ENCODE measurements at places on chromosomes 2 and 18. TPM values are rescaled to one million over a fixed set of nuclear protein-coding genes. Genes with fewer than 3 reads are reported as not detected.

TMEM214 gene
- 60.1 TPM for total RNA-seq

UGT1A8 gene
- total RNA-seq: not detected

ICA1L gene
- total RNA-seq: 6.0 TPM

CHRNG gene
- not detected for total RNA-seq

VAMP5 gene
- 51.9 TPM for total RNA-seq

MAP3K19 gene
- not detected for total RNA-seq

EFHD1 gene
- total RNA-seq: 0.61 TPM

PDE11A gene
- total RNA-seq: not detected

- H3K27ac ChIP-seq: no peak overlapping the region
- H3K4me3 ChIP-seq: no peak overlapping the region
- no peaks in the 10 kb centered on the region for H3K36me3 ChIP-seq
- H3K27me3 ChIP-seq: no peaks in the 10 kb centered on the region
Observed at GRCh38 chr18:13930964-13931363, 15.6 kb upstream of the MC2R start.

GRCh38 chr2:105754994-105755393 lies 10.3 kb downstream of the NCK2 start:
- peak overlapping the region; percentile 55 for H3K4me3 ChIP-seq
- peaks cover 61% of the 10 kb centered on the region for H3K36me3 ChIP-seq
- H3K27me3 ChIP-seq: no peaks in the 10 kb centered on the region
- H3K27ac ChIP-seq: peak overlapping the region; percentile 93
- H3K4me1 ChIP-seq: peaks cover 95% of the 10 kb centered on the region

- no peaks in the 10 kb centered on the region for H3K27me3 ChIP-seq
- H3K27ac ChIP-seq: peak overlapping the region; percentile 44
- H3K4me3 ChIP-seq: peak overlapping the region; percentile 75
- peaks cover 3% of the 10 kb centered on the region for H3K36me3 ChIP-seq
Observed at GRCh38 chr2:85888020-85888683, 638 bp downstream of the ST3GAL5 start.

GRCh38 chr2:25232248-25232825 lies 64.0 kb upstream of the POMC start:
- H3K36me3 ChIP-seq: peaks cover 40% of the 10 kb centered on the region
- H3K4me3 ChIP-seq: no peak overlapping the region
- H3K27ac ChIP-seq: peak overlapping the region; percentile 28
- H3K27me3 ChIP-seq: no peaks in the 10 kb centered on the region
- H3K4me1 ChIP-seq: no peaks in the 10 kb centered on the region
- DNase-seq: no peak

DNA sequence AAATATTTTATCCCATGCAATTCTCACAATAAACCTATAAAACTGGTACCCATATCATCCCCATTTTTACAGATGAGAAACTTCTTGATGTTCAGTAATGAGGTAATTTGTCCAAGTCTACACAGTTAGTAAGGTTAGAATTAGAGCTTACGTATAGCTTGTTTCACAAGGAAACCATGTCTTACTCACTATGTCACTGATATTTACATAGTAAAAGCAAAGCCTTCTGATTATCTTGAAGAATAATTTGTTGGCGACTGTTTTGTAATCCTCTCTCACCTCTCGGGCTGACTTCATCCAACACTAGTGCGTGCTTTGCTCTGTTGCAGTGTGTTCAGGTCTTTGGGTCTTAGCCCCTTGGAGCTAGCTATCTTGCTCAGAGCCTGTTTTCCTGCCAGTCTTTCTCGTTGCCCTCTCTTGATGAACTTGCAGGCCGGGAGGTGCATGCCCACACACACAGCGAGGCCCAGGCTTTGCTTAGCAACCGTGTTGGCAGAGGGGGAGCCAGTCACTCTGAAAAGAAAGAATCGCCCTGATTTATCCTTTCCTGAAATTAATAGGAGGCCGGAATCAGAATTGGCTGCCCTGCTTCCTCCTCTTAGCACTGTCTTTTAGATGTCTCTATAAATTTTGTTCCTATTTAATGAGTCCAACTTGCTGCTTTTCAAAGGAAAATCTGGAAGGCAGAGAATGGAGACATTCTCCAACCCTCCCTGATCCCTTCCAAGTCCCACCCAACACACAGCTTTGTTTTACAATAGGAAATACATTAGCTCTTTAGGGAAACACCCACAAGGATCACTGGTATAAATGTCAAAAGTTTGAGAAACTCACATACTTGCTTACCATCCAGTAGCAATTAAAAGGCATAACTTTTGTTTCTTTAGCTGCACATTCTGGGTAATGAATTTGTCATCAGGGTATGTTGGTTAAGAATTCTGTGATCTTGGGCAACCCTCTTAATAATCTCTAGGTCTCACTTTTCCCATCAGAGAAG lies 97.6 kb upstream of the SEC11C start:
- peaks cover 8% of the 10 kb centered on the region for H3K27me3 ChIP-seq
- H3K36me3 ChIP-seq: no peaks in the 10 kb centered on the region
- no peak overlapping the region for H3K27ac ChIP-seq

- no peaks in the 10 kb centered on the region for H3K27me3 ChIP-seq
- H3K4me3 ChIP-seq: no peak overlapping the region
- H3K27ac ChIP-seq: no peak overlapping the region
- H3K36me3 ChIP-seq: no peaks in the 10 kb centered on the region
Observed at GRCh38 chr2:8259106-8259840, 422.6 kb upstream of the ID2 start.

DNA sequence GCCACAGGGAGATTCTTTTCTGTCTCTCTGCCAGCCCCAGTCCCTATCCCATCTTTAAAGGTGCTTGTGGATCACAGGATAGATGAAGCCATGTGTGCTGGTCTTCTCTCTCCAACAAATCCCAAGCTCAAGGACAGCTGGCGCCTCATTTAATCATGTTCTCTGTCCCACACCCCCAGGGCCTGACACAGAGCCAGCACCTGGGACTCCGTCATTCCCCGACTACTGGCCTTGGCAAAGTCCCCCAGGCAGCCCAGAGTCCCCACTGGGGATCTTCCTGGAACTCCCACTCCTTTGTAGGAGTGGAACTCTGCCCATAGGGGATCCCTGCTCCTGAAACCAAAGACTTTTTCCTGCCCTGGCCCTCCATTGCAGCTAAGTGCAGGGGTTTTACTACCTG lies 60.8 kb downstream of the MTHFD2 start:
- H3K27me3 ChIP-seq: no peaks in the 10 kb centered on the region
- DNase-seq: no peak
- no peaks in the 10 kb centered on the region for H3K4me1 ChIP-seq
- H3K4me3 ChIP-seq: no peak overlapping the region
- H3K27ac ChIP-seq: no peak overlapping the region

DNA sequence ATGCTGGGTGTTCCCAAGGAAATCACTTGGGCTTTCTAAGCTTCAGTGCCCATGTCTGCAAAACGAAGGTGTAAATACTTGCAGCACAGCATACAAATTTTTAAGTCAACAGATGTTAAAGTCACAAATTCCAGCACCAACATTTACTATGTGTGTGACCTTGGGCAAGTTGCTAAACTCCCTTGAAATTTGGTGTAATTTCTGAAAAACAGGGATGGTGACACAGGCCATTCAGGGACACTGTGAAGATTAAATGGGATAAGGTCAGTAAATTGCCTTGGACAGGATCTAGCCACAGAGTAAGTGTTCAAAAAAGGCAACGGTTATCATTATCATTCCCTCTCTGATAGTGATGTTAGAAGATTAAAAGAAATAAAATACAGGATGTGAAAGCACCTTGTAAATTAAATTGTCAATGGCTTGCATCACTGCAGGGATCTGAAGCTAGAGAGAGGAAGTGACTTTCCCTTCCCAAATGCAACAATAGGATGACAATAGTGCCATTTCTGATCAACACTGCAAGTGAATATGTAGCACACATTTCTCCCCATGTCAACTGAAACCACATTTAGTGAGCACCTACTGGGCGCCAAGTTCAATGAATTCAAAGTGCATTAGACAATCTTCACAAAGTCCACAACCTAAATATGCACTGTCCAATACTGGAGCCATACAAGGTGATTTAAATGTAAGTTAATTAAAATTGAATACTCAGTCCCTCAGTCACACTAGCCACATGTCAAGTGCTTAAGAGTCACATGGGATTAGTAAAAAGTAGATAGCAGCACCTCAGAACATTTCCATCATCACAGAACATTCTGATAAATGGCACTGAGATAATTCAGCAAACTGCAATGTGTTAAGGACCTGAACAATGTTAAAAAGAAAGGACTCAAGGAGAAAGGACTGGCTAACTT lies 81.2 kb downstream of the STK39 start:
- no peak overlapping the region for H3K4me3 ChIP-seq
- H3K27ac ChIP-seq: peak overlapping the region; percentile 26
- DNase-seq: no peak
- H3K4me1 ChIP-seq: peaks cover 39% of the 10 kb centered on the region
- peaks cover 24% of the 10 kb centered on the region for H3K36me3 ChIP-seq
- no peaks in the 10 kb centered on the region for H3K27me3 ChIP-seq

DNA sequence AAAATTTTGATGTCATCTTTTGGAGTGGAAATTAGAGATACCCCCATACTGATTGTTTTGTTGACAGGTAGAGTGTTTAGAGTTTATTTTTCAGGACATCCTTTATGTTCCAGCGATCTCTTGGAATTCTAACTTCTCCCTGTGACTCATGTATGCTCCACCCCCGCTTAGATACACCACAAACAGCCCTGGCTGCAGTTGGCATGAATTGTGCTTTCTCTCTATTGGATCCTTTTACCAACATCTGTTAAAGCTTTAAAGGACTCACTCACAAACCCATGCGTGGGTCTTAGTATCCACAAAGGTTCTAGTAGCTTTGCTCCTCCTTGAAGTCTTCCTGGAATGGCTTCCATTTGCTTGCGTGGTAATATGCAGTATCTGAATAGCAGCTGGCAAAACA lies 409.5 kb upstream of the POU3F3 start:
- H3K4me3 ChIP-seq: no peak overlapping the region
- H3K27ac ChIP-seq: no peak overlapping the region
- DNase-seq: no peak
- peaks cover 6% of the 10 kb centered on the region for H3K4me1 ChIP-seq

- peaks cover 4% of the 10 kb centered on the region for H3K27me3 ChIP-seq
- H3K36me3 ChIP-seq: no peaks in the 10 kb centered on the region
- no peak overlapping the region for H3K27ac ChIP-seq
- H3K4me1 ChIP-seq: peaks cover 7% of the 10 kb centered on the region
- DNase-seq: no peak
Observed at GRCh38 chr2:179272406-179273192, 8.0 kb upstream of the SESTD1 start.

- DNase-seq: no peak
- H3K36me3 ChIP-seq: no peaks in the 10 kb centered on the region
- H3K4me1 ChIP-seq: no peaks in the 10 kb centered on the region
Observed at GRCh38 chr2:116223912-116224311, 1590.6 kb upstream of the DDX18 start.

DNA sequence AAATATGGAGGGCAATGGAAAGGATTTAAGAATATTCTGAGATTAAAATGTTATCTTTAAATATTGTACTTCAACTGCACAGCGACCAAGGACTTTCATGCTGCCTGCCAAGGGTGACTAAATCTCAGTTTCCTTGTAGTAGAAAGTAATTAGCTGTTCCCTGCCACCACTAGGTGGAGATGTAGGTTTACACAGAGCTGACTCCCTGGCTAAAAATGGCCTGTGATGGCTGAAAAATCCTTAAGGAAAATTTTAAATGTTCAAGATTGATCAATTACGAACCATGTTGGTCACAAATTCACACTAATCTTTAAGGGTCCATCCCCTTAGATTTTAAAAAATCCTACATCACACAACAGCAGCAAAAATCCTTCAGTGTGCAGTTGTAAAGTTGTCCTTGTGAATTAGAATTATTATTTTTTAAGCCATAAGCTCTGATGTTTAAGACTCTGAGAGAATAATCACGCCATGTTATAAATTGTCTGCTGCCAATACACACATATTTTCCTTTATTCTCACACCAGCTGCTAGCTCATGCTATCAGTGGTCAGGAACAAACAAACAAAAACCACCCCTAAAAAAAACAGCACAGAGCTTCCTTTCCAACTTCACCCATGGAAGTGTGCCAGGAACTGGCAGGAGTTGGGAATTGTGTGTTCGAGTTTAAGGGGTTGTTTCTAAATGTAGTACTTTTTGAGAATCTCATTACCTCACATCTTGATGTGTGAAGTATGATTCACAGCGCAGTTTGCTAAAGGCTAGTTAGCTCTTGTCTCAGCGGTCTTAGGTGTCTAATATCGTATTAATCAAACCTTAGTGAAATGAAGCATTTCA lies 399.8 kb downstream of the TMEM182 start:
- no peak for DNase-seq
- no peaks in the 10 kb centered on the region for H3K36me3 ChIP-seq
- H3K27ac ChIP-seq: no peak overlapping the region
- no peaks in the 10 kb centered on the region for H3K4me1 ChIP-seq
- no peaks in the 10 kb centered on the region for H3K27me3 ChIP-seq

DNA sequence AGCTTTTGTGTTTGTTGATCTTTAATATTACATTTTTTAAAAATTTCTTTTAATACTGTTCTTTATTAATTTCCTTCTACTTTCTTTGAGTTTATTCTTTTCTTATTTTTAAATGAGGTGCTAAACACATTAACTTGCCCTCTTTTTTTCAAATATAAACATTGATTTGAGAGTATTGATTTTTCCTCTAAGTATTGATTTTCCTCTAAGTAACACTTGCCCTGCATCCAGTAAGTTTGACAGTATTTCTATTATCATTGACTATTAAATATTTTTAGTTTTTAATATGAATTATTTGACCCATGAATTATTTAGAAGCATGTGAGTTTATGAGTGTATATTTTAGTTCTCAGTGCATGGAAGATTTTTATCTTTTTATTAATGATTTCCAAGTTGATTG lies 337.0 kb upstream of the RAB12 start:
- DNase-seq: no peak
- no peak overlapping the region for H3K4me3 ChIP-seq
- H3K4me1 ChIP-seq: no peaks in the 10 kb centered on the region
- H3K36me3 ChIP-seq: no peaks in the 10 kb centered on the region
- no peaks in the 10 kb centered on the region for H3K27me3 ChIP-seq

GRCh38 chr2:240350696-240351087 lies 84.8 kb upstream of the GPC1 start:
- no peaks in the 10 kb centered on the region for H3K4me1 ChIP-seq
- H3K4me3 ChIP-seq: no peak overlapping the region
- H3K27ac ChIP-seq: no peak overlapping the region
- H3K27me3 ChIP-seq: peaks cover 5% of the 10 kb centered on the region

GRCh38 chr2:199325881-199326280 lies 131.9 kb downstream of the SATB2 start:
- DNase-seq: no peak
- H3K4me3 ChIP-seq: no peak overlapping the region
- H3K4me1 ChIP-seq: no peaks in the 10 kb centered on the region
- peaks cover 1% of the 10 kb centered on the region for H3K27me3 ChIP-seq
- no peaks in the 10 kb centered on the region for H3K36me3 ChIP-seq

DNA sequence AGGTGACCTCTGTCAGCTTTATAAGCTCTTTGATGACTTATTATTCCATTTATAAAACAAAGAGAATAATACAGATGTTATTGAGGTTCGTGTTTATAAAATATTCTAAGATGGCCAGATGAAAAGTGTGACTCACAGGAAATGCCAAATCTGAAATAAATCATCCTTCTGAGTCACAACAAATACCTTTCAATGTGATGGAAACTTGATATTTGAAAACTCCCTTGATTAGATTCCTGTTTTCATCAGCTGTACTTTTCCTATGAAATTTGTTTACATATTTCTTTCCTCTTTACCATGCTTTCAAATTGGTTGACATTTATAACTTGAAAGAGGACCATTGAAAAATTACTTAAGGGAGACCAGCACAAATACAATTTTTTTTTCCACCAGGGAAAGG lies 30.6 kb upstream of the PPP1R1C start:
- no peak for DNase-seq
- no peaks in the 10 kb centered on the region for H3K36me3 ChIP-seq
- H3K4me3 ChIP-seq: no peak overlapping the region
- peaks cover 22% of the 10 kb centered on the region for H3K27me3 ChIP-seq
- H3K27ac ChIP-seq: no peak overlapping the region

GRCh38 chr2:237996021-237996593 lies 29.3 kb downstream of the UBE2F start:
- H3K4me3 ChIP-seq: no peak overlapping the region
- peaks cover 42% of the 10 kb centered on the region for H3K4me1 ChIP-seq
- H3K27ac ChIP-seq: peak overlapping the region; percentile 74
- peaks cover 31% of the 10 kb centered on the region for H3K36me3 ChIP-seq
- no peak for DNase-seq

All from activated CD4-positive, alpha-beta memory T cell treated with anti-CD3 and anti-CD28 coated beads for 36 hours (primary cell).